ENCODE measurements at places on chromosomes 7 and 10.

DNA sequence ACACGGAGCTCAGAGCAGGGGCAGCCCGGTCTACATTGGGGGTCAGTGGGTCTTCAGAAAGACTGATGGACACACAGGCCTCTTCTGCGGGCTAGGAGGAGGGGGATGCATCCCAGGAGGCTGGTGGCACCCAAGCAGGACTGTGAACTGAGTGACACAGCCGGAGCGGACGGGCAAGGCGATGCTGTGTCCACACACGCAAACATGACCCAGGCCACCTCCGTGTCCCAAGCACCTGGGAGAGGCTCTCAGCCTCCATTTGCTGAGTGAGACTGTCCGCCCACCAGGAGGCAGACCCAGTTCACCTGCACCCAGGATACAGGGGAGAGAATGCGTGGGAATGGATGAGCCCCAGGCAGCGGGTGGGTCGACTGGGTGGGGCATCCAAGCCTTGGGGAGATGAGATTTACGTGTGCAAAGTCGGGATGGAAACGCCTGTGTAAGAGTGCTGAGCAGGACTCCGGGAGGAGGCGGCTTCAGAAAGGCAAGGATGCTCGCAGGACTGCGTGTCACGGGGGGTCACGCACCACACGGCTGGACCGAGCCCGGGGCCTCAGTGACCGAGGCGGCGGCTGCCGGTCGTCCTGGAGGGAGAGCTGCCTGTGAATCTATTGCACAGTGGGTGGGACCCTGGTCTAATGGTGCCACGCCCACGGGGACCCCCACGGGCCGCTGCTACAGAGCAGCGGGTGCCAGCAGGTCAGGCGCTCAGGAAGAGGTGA, 262.8 kb downstream of the ADARB2 start:
- no peak for DNase-seq

DNA sequence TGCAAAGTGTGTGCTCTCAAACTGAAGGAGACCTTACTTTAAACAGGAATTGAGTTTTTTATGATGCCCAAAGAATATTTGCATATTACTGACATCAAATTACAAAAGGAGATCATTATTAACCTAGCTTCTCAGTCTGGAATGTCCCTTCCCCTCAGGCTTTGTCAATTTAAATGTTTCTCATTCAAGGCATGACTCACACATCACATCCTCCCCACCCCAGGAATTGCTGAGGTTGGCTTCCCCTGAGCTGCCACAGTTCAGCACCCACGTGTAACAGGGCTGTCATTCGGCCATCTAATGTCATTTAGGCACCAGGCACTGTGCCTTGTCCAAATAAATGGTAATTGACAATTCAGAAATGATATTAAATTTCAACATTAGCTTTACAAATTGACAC, 305.9 kb upstream of the MGMT start:
- no peak for DNase-seq

DNA sequence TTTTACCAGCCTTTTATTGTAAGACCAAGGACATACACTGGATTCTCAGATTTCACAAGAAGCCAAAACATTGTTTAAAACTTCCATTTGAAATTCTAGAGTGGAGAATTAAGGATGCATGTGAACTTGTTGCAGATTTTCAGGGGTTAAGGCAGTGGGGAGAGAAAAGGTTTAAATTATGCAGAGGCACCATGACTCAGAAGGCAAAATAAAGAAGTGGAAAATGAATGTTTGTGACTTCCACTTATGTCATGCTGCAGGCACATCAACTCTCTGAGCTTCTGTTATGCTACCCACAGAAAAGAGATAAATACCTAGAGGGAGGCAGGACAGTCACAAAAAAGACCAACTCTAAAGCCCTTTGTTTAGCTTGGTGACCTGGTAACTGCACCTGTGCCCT, 84.4 kb upstream of the BET1 start:
- DNase-seq = no peak

GRCh38 chr7:16926861-16927260, 45.1 kb upstream of the AGR3 start:
- DNase-seq = no peak

DNA sequence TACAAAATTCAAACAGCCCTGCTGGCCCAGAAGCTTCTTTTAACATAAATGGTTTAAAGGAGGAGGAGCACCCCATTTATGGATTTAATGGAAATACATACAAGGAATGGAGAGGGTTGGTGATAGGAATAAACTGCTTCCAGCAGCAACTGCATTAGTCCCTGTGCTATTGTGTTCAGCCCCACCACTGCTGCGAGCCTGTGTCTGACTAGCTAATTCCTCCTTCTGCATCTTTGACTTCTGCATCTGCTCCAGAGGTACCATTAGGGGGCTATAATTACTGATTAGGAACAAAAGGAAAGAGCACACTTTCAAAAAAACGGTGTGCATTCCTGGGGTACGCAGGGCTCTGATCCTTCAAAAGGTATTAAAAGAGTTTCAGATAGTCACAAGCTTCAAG, 24.8 kb downstream of the CDCA7L start:
- DNase-seq = no peak

DNA sequence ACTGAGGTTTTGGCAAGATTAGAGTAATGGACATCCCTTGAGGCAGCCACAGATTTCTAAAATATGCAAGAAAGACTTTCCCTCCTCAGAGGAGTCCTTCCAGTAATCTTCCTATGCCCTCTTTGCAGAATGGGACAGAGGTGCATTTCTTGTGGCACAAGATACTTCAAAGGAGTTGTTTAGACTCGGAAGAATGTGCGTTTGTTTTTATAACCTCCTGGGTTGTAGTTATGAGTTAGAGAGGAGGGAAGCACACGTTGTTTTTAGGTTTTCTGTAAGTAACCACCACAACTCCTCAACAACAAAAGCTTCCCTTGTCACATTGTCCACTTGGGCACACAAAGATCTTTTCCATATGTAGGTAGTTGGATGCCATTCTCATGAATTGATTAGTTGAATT, 78.1 kb upstream of the GLI3 start:
- DNase-seq = no peak

DNA sequence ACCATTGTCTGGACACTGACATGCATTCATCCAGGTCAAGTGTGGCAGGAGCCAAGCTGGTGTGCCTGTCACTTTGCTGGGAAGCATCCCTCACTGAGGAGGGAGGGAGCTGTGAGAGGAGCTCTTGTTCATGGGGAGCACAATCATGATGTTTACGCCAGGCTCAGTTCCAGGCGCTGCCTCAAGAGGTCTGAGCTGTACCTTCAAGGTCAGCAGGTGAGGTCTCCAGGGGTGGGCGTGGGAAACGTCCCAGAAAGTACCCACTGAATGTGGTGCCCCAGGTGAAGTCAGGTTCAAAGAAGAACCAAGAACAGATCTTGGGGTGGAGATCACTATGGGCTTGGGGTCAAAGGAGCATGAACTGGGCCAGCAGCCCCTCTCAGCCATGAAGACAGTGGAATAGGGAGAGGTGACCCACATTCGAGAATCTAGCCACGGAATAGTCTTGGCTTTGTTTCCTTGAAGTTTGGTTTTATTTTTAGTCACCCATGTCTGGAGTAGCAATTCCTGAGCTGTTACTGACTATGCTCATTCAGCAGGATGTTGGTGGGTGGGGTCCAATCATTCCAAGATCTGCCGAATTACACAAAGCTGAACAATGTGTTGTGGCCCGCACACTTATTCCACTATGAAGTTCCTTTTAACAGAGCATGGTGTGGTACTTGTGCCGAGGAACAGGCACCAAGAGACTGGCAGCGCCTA, 29.3 kb downstream of the NPS start:
- no peak for DNase-seq

DNA sequence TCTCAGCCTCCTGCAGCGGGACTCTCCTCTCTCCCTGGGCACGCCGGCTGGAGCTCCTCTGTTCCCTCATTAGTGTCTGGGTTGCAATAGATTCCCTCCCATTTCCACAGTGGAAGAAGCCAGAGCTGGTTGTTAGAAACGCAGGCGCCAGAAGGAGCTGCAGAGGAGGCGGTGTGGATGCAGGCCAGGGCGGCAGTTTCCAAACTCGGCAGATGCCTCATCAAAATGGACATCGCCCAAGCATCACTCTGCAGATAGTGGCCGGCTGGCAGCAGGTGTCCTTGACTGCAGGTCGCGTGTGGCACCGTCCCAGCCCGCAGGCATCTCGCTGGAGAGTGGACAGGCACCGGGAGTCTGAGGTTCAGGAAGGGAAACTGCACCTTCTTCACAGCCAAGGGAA, 201.8 kb downstream of the TCERG1L start:
- DNase-seq = no peak
